ENCODE measurements at places on chromosomes 1 and 21. TPM values are rescaled to one million over a fixed set of nuclear protein-coding genes. Genes with fewer than 3 reads are reported as not detected.

PDPN gene
- 16.9 TPM for total RNA-seq

ZNF124 gene
- 17.0 TPM for total RNA-seq

PTPRC gene
- total RNA-seq = 14.0 TPM

HSD3B1 gene
- total RNA-seq = not detected

PTPRU gene
- 75.6 TPM for total RNA-seq

ADORA3 gene
- total RNA-seq = 10.5 TPM

HLX gene
- total RNA-seq = 18.8 TPM

FAM72D gene
- total RNA-seq = not detected

BGLAP gene
- total RNA-seq = 2.7 TPM

KCNJ6 gene
- total RNA-seq = not detected

GRCh38 chr1:23751050-23751814 lies 8.0 kb downstream of the ELOA start:
- no peak for DNase-seq

GRCh38 chr1:117120774-117121588 lies 568 bp downstream of the TRIM45 start:
- DNase-seq = no peak

DNA sequence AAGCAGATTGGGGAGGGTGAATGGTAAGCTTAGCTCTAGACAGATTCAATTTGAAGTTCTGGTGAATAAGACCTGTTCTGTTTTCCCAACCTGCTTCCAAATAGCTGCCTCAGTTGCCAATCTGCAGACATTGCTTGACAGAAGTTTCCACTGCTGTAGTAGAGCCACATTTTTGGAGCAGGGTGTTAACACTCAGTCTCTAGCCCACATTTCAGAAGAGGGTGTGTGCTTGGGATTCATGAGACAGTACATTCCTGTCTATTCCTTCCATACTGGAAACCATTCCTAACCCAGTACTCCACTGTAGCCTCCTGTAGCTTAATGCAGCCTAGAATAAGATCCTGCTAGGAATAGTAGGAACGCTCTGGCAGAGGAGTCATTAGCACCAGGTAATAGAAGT lies 450.5 kb downstream of the NUF2 start:
- no peak for DNase-seq

GRCh38 chr1:221337106-221337505 lies 404.8 kb downstream of the DUSP10 start:
- DNase-seq = no peak

DNA sequence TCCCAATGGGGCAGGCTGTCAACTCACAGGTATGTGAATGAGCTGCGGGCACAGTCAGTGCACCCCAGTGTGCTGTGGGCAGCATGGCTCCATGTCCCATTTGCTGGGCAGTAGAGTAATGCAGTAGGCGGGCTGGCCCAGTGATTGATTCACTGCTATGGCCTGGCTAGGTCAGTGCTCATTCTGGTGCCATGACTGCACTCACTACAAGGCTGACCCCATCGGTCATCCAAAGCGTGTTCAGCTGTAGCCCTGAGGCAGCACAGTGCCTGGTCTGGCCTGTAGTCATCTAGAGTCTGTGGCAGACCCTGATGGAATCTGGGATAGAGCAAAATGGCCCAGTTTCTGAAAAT lies 7.4 kb downstream of the HYI start:
- no peak for DNase-seq

DNA sequence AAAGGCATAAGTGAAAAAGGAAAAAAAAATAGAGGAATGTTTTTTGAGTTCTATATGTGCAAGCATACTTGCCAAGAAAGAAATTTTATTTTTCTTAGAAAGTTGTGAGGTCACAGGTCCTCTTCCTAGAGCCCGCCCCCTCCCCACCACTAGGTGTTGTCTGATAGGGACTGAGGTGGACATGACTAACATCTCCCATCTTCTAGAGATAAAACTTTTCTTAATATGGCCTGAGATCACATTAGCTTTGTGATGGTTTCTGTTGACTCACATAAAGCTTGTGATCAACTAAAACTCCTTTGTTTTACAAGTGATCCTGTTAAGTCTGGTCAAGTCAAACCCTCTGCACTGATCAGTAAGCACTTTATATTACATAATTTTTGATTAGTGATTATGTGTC lies 33.4 kb upstream of the CITED4 start:
- no peak for DNase-seq

DNA sequence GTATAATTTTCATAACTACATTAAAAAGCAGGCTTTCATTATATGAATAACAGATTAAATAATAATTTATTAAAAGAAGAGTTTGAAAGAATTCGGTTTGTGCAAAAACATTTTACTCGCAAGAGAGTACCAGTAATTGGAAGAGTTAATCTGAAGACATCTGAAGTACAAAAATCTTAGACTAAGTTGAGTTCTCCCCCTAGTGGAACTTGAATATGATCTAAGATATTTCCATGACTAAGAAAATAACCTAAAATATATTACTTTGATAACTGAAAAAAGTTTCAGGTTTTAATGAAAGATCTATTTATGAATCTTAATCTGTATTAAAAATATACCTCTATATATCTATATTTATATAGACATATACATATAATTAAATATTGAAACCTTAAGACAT lies 112.5 kb upstream of the GFI1 start:
- no peak for DNase-seq

- no peak for DNase-seq
These were observed 105.8 kb upstream of the RAB4A start for GRCh38 chr1:229164836-229165735.

- no peak for DNase-seq
These were observed 3.1 kb downstream of the ACADM start for GRCh38 chr1:75727571-75727970.

GRCh38 chr1:206075786-206076755 lies 23.1 kb downstream of the RHEX start:
- no peak for DNase-seq

DNA sequence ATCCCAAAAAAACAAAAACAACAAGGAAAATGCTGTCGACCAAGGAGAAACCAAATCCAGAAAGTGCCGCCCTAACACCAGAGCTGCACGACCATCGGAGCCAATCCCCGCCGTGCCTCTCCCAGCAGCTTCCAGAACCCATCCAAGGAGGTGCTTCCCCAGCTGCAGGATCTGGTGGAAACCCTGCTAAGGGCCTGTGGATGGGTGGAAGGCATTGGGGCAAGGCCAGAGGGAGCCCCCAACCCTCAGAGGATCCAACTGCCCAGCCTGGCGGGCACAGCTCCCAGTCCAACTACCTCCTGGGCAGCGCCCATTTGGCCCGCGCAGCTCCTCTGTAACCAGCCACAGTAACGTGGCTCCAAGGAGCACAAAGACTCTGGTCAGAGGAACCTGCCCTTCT lies 81.6 kb downstream of the NPHP4 start:
- DNase-seq = no peak

DNA sequence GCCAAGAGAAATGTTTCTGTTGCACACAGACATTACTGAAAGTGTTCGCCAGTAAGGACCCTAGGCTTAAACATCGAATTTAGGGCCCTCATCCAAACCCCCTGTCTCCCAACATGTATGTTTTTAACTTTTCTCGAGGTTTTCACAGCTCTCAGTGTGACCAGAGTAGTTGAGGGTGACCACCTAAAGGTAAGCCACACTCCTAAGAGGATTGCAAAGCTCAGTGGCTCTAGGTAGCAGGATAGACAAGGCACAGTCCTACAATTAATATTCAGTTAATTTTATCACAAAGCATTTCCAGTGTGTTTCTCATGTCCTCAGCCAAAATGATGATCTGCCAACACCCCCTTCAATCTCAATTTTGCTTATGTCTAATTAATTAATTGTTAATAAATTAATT lies 695 bp upstream of the ALG14 start:
- no peak for DNase-seq

GRCh38 chr1:209899948-209900347 lies 38.1 kb upstream of the SYT14 start:
- DNase-seq = no peak

DNA sequence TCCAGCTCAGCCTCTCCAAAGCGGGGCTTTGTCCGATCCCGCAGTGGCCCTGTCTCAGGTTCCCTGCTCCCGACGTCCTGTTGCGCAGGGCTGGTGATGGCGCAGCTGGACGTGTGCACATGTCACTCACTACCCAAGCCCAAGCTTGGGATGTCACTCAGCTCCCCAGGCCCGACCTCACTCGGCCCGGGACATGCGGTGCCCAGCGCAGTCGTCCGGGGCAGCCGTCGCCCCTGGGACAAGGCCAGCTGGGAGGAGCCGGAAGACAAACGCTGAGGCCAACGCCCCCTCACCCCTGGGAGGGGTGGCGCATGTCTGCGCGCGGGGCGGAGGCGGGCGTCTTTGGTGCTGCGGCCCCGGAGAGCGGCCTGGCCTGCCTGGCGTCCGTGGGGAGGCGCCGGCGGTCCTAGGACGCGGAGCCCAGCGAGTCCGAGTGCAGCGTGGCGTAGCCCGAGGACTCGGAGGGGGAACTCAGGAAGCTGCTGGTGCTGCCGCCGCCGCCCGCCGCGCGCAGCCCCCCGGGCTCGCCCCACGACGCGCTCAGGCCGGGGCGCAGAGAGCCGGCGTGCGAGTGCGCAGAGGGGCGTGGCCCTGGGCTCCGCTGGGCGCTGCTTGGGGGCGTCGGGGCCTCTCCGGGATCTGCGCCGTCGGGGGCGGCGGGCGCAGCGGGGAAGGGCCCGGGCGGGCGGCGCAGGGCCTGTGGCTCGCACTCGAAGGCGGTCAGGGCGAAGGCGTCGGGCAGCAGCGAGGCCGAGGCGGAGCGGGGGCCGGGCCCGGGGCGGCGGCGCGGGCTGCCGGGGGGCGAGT lies 5.2 kb downstream of the HES3 start:
- no peak for DNase-seq

DNA sequence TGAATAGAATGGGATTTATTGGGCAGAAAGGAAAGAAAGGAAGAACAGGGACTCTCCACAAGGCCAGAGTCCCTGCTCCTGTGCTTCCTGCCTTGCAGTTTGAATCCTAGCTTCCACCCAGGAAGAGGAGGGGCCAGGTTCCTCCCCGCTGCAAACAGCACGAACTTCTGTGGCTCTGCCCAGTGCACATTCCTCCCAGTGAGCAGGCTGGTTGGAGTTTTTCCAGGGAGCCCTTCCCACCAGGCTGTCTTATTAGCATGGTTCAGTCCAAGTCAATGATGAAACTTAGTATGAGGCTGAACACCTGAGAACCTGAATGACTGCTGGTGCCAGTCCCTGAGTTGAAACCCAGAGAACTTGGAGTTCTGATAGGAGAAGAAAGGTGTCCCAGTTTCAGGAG lies 247.2 kb downstream of the DUSP10 start:
- no peak for DNase-seq

DNA sequence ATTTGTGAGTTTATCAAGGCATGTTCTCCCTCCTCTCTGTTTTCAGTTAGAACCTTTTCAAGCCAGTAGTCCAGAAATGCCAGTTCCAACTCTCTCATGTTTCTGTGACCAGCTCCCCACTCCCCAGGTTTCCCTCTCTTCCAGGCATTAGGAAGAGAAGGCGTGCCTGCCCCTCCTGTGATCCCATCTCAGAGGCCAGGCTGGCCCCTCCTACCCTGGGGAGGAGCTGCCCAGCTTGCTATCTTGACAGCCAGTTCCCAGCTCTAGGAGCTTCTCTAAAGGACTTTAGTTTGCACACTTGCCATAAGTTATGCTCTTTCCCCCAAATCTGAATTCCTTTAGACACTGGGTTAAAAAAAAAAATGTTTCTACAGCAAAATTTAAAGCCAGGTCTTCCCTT lies 8.9 kb downstream of the HYI start:
- no peak for DNase-seq

GRCh38 chr1:155126556-155127104 lies 1.0 kb upstream of the EFNA1 start:
- DNase-seq = no peak
